Activated CD8-positive, alpha-beta T cell treated with anti-CD3 and anti-CD28 coated beads, Interleukin-2, amount 10 ng/mL, durations not matched to agents 7 days and 5 days (primary cell): ENCODE measurements at places on chromosomes 13 and 19. TPM values are rescaled to one million over a fixed set of nuclear protein-coding genes. Genes with fewer than 3 reads are reported as not detected.

GRCh38 chr13:113187883-113188665 lies 20.4 kb downstream of the PCID2 start:
- no peaks in the 10 kb centered on the region for H3K27me3 ChIP-seq
- H3K27ac ChIP-seq = no peak overlapping the region
- peaks cover 59% of the 10 kb centered on the region for H3K36me3 ChIP-seq
- no peak overlapping the region for H3K4me3 ChIP-seq
- H3K4me1 ChIP-seq = peaks cover 46% of the 10 kb centered on the region

DNA sequence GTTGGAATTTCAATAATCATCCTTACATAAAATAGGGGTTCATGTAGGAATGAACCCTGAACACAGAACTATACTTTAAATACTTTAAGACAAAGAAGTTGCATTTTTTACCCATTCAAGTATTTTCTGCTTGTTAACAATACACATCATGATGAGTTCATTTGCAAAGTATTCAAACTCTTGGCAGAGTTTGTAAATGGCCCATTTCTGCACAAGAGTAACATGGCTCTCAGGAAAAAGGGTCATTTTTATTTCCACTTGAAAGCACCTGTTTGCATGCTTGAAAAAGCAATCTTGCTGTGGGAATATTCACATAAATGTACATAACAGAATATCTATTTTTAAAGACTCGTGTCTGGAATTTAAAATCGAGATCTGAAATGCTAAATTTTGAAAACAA lies 18.1 kb downstream of the ESD start:
- DNase-seq = no peak
- no peak overlapping the region for H3K4me3 ChIP-seq
- H3K27me3 ChIP-seq = no peaks in the 10 kb centered on the region
- no peak overlapping the region for H3K27ac ChIP-seq
- H3K4me1 ChIP-seq = no peaks in the 10 kb centered on the region

DNA sequence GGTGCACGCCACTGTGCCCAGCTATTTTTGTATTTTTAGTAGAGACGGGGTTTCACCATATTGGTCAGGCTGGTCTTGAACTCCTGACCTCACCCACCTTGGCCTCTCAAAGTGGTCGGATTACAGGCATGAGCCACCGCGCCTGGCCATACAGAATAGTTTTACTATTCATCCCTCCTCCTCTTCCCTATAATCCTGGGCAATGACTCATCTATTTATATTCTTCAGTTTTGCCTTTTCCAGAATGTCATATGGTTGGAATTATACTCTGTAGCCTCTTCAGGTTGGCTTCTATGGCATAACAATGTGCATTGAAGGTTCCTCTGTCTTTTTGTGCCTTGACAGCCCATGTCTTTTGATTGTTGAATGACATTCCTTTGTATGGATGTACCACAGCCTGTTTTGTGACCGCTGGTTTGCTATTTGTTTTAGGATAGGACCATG lies 22.2 kb upstream of the LRP3 start:
- H3K27me3 ChIP-seq = peaks cover 2% of the 10 kb centered on the region
- H3K4me3 ChIP-seq = no peak overlapping the region
- H3K27ac ChIP-seq = no peak overlapping the region
- no peak for DNase-seq

GRCh38 chr19:10191347-10191746 lies 3.4 kb downstream of the DNMT1 start:
- peaks cover 46% of the 10 kb centered on the region for H3K36me3 ChIP-seq
- H3K4me1 ChIP-seq = peaks cover 52% of the 10 kb centered on the region
- H3K27me3 ChIP-seq = no peaks in the 10 kb centered on the region
- H3K4me3 ChIP-seq = no peak overlapping the region
- H3K27ac ChIP-seq = no peak overlapping the region

DNA sequence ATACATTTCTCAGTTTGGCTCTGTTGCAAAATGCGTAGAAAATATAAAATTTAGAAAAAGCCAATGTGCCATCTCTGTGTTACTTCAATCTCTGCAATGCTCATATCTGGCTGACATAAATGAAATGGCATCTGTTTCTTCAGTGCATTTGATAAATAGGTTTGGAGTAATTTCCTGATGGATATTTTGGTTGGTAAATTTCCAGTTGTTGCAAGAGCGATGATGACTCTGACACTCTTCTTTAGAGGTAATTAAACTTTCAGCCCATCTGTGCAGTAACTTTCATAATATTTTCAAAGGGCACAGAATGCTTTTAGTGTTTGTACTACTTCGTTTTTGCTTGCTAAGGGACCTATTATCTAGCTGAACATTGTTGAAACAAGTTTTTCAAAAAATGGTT lies 1286.4 kb downstream of the PCDH9 start:
- no peaks in the 10 kb centered on the region for H3K36me3 ChIP-seq
- H3K4me3 ChIP-seq = no peak overlapping the region
- no peak overlapping the region for H3K27ac ChIP-seq
- H3K4me1 ChIP-seq = no peaks in the 10 kb centered on the region
- DNase-seq = no peak
- H3K27me3 ChIP-seq = no peaks in the 10 kb centered on the region

The TTYH1 gene
- 1.3 TPM for total RNA-seq
